ENCODE measurements at places on chromosomes 4 and X.

- no peak for ATAC-seq
Observed at GRCh38 chr4:60605646-60606354, 594.3 kb upstream of the ADGRL3 start.

GRCh38 chrX:13996650-13997049 is 33.0 kb downstream of the GEMIN8 start:
- ATAC-seq: no peak

- no peak for ATAC-seq
Observed at GRCh38 chr4:98623126-98623802, 35.1 kb downstream of the TSPAN5 start.

GRCh38 chr4:23805450-23805851 is 84.4 kb downstream of the PPARGC1A start:
- ATAC-seq: no peak

- ATAC-seq: peak; percentile 95
Observed at GRCh38 chr4:705278-706082, at the start of gene PCGF3. PCGF3 (plus strand) TSS chr4:705832; CDS start chr4:733681, 27,849 bp downstream.

DNA sequence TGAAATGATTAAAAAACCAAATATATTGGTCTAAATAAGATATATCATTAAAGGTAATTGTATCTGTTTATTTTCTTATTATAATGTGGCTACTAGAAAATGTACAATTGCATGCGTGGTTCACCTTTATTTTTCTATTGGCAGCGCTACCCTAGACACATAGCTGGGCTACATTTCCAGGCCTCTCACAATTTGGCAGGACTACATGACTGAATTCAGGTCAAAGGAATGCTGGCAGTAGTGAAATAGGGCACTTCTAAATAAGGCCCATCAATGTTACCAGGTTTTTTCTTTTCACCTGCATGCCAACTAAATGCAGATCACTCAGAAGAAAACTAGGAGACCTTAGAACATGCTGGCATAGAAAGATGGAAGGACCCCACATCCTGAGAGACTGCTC is 1072.9 kb upstream of the SLIT2 start:
- ATAC-seq: no peak
